ENCODE measurements at places on chromosomes 7 and 10. TPM values are rescaled to one million over a fixed set of nuclear protein-coding genes. Genes with fewer than 3 reads are reported as not detected.
A peak's percentile ranks its signal among the peaks of the same experiment; 100 is the strongest.

DNA sequence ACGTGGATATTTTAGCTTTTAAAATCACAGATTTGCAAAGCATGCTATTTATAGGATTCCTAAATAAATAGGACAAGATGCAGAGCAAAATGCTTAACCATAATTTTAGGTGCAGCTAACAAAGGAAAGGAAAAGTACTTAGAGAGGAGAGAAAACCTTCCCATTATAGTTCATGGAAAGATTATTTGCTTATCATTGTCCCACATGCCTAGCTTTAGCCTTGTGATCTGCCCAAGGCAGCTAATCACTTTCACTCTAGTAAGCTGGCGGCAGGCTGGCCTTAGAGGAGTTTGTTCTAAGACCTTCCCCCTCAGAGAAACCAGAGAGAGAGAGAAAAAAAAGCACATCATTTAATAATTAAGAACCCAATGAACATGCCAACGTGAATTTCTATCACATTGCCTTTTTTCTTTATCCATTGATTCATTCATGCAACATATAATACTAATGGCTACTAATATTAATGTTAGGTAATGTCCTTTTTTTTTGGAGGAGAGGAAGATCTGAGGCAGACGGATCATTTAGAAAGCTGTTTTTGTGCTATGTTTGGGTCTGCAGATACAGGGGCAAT is 274.6 kb downstream of the ARL4A start:
- peaks cover 21% of the 10 kb centered on the region for H3K4me1 ChIP-seq
- no peak overlapping the region for H3K27ac ChIP-seq
- no peak overlapping the region for H3K4me3 ChIP-seq
- no peaks in the 10 kb centered on the region for H3K36me3 ChIP-seq
- H3K27me3 ChIP-seq: peaks cover 3% of the 10 kb centered on the region

DNA sequence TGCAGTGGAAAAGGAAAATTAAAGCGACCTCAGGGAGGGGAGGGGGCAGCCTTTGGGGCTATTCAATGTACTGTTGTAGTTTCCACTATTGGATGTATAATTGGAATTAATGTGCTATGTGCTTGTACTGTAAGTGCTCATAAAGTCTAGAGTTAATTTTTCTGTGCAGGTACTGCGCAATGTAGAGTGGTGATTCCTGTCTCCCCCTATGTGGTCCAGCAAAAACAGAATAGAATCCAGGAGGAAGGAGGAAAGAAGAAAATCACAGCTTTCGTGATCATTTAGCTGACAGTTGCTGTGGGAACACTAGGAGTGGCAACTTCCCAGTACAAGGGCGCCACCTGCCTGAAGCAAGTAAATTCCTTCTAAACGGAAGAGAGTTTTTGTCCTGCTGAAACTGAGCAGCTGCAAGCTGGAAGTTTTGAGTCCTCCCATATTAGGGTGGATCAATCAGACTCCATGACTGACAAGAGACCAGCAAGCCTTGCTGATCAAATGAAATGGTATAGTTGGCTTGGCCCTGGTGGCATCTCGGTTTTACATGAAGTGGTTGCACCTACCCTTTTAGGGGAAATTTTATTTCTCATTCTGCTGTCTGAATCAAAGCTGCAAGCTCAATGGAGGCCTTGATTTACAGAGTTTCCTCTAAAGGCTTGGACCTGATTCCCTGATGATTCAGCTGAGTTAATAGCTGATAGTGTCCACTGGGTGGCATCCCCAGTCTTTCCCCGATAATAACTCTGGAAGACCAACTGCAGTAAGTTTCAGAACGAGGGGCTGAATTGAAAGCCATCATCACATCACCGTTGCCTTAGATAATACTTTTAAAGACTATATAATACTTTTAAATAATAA is 299.8 kb downstream of the HGF start:
- H3K4me1 ChIP-seq: peaks cover 18% of the 10 kb centered on the region
- DNase-seq: peak; percentile 52
- H3K27me3 ChIP-seq: no peaks in the 10 kb centered on the region

DNA sequence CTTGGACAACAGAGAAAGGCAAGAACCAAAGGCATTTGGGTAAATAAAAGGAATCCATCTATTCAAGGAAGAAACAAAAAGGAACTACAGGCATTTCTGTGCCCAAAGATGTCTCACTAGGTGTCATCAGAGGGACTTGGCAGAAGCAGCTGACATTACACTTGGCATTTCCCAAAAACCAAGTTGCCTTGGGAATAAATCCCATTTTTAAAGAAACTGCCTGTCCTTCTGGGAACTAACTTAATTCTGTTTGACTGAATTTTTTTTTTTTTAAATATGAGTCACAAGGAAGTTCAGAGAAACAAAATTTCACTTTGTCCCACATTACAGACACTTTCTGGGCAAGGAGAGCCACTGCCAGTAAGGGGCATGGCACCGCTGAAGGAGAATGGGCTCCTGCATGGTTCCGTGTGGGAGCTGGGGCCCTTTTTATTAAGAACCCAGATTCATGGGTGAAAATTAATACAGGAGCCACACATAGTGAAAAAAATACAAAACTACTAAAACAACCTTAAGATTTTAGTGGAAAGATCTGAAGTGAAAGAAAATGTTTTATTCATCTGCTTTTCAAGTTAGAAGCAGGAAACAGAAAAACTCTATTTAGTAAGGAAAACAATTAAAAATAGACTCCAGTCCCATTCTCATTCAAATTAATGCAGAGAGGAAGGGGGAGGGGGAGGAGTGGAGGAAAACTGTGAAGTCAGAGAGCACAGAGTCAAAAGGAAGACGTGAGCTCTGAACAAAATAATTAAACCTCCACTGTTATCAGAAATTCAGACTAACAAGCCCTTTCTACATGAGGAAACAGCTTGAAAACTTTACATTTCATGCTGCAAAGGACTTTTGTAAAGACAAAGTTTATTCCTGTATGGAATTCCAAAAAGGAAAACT is 118.4 kb upstream of the PDLIM1 start:
- H3K27me3 ChIP-seq: no peaks in the 10 kb centered on the region
- no peak for DNase-seq

GRCh38 chr10:48794074-48794473 is 109.4 kb downstream of the WDFY4 start:
- H3K27ac ChIP-seq: no peak overlapping the region
- peaks cover 11% of the 10 kb centered on the region for H3K27me3 ChIP-seq
- no peak overlapping the region for H3K4me3 ChIP-seq
- H3K36me3 ChIP-seq: no peaks in the 10 kb centered on the region

DNA2 gene
- total RNA-seq: 33.3 TPM

PRLHR gene
- 1.5 TPM for total RNA-seq

- H3K4me3 ChIP-seq: no peak overlapping the region
- DNase-seq: no peak
- peaks cover 42% of the 10 kb centered on the region for H3K4me1 ChIP-seq
- no peaks in the 10 kb centered on the region for H3K27me3 ChIP-seq
These were observed 74.9 kb downstream of the CTBP2 start for GRCh38 chr10:125085258-125086054.

- H3K4me3 ChIP-seq: no peak overlapping the region
- H3K27me3 ChIP-seq: no peaks in the 10 kb centered on the region
- H3K27ac ChIP-seq: peak overlapping the region; percentile 21
- no peak for DNase-seq
- H3K4me1 ChIP-seq: peaks cover 25% of the 10 kb centered on the region
These were observed 127.0 kb downstream of the SRPK2 start for GRCh38 chr7:105261689-105262088.

GRCh38 chr7:155464948-155465739 is 7.2 kb downstream of the EN2 start:
- H3K4me1 ChIP-seq: peaks cover 1% of the 10 kb centered on the region
- peaks cover 92% of the 10 kb centered on the region for H3K27me3 ChIP-seq
- H3K27ac ChIP-seq: peak overlapping the region; percentile 45
- no peak for DNase-seq
- no peaks in the 10 kb centered on the region for H3K36me3 ChIP-seq

GRCh38 chr10:117533507-117534281 is 8.9 kb upstream of the EMX2 start:
- H3K36me3 ChIP-seq: no peaks in the 10 kb centered on the region
- H3K4me3 ChIP-seq: no peak overlapping the region
- no peak overlapping the region for H3K27ac ChIP-seq
- H3K27me3 ChIP-seq: peaks cover 92% of the 10 kb centered on the region

DNA sequence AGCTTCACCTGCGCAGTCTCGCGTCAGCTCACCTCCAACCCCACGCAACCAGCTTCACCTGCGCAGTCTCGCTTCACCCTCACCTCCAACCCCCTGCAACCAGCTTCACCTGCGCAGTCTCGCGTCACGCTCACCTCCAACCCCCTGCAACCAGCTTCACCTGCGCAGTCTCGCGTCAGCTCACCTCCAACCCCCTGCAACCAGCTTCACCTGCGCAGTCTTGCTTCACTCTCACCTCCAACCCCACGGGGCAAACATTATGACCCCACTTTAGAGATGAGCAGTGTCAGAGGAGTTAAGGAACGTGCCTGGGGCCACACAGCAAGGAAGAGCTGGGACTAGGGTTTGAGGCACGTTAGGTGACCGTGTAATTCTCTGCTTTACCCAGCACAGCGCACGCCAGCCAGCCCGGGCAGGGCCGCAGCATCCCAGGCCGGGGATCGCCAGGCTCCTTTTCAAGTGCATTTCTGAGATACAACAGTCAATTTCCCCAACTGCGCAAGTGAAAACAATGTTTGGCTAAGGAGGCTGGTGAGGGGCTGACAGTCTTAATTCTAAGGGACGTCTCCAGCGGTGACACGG is 22.6 kb upstream of the PDGFA start:
- peaks cover 4% of the 10 kb centered on the region for H3K36me3 ChIP-seq
- no peak for DNase-seq
- H3K4me3 ChIP-seq: no peak overlapping the region

GRCh38 chr7:146510088-146510680 is 393.6 kb downstream of the CNTNAP2 start:
- H3K36me3 ChIP-seq: no peaks in the 10 kb centered on the region
- no peak for DNase-seq
- H3K27ac ChIP-seq: no peak overlapping the region
- H3K27me3 ChIP-seq: no peaks in the 10 kb centered on the region
- H3K4me1 ChIP-seq: no peaks in the 10 kb centered on the region

Measured in progenitor cell of endocrine pancreas (in vitro differentiated cells).